ENCODE measurements at places on chromosomes 12 and 14.

DNA sequence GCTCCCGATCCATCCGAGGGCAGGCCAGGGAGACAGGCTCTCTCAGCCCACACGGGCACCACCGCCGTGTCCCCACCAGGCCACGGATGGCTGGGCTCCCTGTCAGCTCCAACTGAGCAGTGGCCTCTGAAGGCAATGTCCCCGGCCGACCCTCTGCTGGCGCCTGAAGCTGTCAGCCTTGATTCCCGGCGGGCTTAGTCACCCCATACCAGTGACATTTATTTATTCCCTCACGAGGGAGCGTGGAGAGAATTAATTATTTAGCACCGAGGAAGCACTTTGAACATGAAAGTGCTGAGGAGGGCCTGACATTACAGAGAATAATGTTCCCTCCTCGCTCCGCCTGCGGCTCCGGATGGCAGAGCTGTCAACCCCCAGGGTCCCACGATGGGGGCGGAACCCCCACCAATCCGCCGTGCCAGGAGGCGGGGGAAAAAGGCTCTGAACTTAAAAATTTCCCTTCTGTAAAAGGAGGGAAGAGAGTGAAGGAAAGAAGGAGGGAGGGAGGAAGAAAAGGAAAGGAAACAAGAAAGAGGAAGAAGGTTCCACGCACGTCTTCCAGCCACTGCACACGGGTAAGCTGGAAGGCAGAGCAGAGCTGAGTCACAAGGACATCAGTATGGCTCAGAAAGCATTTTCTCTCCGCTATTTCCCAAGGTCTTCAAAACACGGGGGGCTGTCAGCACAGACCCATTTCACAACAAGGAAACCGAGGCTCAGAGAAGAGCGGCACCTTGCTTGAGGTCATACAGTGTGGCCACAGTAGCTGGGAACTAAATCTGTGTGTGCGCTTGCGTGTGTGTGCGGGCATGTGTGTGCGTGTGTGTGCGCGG, 108.7 kb upstream of the NCOR2 start:
- peak; percentile 75 for DNase-seq

DNA sequence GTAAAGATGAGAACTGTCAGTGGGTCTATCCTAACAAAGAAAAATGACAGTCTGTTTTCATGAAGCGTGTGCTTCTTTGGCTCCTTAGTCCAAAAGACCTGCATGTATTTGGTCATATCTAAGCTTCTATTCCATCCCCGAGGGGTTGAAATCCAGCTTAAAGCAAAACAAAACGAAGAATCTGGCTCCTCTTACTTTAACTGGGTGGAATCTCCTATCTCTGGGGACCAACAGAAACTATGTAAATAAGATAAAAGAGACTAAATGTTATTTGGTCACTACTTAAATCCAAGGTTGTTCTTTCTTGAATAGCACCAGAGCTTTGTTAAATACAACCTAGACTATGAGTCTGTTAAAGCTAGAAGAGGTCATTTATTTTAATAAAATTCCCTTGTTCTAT, 9.4 kb downstream of the IGF1 start:
- DNase-seq: no peak

DNA sequence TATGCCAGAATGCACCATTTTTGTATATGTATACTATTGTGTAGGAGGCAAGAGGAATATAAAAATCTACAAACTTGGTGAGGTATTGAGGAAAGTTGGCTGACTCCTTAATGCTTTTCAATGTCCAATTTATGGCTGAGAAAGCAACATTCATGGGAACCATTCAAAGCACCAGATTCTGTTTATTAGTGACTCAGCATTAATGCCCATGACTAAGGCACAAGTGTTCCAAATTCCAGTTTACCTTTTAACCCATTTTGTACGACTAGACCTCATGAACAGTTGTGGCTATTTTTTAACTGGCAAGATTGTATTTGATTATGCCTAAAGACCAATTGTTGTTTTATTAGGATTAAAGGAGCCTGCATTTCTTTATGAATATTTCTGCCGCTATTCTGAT, 375.4 kb upstream of the ATP2B1 start:
- no peak for DNase-seq

GRCh38 chr12:91023326-91024004, 18.7 kb upstream of the EPYC start:
- DNase-seq: peak; percentile 29

DNA sequence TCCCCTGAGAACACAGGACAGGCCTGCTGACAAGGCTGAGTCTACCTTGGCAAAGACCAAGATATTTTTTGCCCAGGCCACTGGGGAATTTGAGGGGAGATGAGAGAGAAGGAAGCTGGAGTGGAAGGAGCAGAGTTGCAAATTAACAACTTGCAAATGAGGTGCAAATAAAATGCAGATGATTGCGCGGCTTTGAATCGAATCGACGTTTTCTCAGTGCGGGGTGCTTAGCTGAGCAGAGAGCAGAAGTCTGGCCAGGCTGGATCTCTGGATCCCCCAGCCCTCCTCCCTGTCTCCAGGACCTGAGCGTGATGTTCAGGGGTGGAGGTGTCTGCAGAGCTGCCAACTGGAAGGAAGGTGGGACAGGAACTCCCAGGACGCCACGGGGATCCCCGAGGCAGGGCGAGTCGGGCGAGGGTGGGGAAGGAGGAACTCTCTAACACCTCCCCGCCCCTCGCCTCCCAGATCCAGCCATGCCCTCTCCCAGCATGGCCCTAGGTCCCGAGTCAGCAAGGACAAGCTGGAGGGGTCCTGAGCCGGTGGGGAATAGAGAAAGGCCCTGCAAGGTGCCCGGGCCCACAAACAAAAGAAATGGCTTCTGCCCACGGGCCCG, 527 bp upstream of the CARMIL3 start:
- DNase-seq: no peak

GRCh38 chr12:6364044-6364374, 11.4 kb downstream of the SCNN1A start:
- no peak for DNase-seq

DNA sequence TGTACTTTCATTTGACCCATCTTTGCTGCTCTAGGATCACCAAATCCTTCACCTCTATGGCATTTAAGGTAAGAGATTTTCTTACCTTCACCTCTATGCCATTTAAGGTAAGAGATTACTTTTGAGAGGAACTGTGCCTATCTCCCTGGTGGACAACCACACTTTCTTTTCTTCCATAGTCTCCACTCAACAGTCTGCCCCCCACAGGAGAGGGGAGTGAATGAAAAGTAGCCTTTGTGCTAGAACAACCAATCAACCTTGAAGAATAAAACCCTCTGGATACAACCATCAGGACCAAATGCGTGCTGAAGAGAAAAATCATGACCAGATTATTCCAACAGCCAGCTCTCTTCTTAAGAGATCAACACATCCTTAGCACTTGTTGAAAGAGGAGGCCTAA, 258.6 kb upstream of the TMPO start:
- no peak for DNase-seq

DNA sequence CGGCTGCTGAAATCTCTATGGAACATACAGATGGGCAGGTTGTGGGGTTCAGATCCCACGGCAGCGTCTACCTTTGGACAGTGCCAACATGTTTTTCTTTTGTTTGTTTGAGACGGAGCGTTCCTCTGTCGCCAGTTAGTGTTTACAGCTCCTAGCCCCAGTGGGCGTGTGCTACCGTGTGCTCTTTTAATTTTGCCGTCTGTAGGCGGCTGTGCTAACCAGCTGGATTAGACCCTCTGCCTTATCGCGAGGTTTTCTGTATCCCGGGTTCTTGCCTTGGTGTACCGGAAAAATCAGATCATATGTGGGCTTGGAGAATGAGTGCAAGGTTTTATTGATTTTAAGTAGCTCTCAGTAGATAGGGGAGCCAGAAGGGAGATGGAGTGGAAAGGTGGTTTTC, 9.8 kb upstream of the GALNT6 start:
- no peak for DNase-seq

- DNase-seq: no peak
Observed at GRCh38 chr12:58801986-58802385, 118.3 kb downstream of the LRIG3 start.

DNA sequence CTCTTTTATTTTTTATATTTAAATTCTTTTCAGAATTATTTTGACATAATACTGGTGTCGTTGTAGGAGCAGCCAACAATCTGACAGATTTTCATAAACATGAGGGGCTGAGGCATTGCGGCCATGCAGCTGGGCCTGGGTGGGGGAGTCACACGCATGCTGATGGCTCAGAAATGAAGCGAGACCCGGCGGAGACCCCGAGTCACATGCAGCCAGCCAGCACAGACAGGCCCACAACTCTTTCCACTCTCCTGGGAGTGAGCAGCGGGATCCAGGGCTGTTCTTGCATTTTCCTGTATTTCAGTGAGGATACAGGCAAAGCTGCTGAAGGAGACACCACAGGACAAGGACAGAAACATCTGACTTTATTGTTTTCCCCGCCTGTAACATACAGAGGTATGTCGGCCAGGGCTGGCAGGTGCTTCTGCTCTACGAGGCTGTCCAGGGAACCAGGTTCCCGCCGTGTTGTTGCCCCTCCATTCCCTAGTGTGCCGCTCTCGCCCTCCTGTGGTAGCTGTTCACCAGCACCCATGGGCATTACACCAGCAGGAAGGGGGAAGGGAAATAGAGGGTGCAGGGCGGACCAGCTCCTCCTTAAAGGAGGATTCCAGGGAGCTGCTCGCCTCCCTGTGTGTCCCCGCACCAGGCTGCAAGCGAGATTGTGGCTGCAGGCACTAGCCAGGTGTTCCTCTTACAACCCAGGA, 30.5 kb downstream of the FZD10 start:
- no peak for DNase-seq

GRCh38 chr12:132740652-132741051, 21.0 kb downstream of the ANKLE2 start:
- DNase-seq: no peak

- no peak for DNase-seq
Observed at GRCh38 chr12:82650627-82651337, 35.9 kb upstream of the TMTC2 start.

DNA sequence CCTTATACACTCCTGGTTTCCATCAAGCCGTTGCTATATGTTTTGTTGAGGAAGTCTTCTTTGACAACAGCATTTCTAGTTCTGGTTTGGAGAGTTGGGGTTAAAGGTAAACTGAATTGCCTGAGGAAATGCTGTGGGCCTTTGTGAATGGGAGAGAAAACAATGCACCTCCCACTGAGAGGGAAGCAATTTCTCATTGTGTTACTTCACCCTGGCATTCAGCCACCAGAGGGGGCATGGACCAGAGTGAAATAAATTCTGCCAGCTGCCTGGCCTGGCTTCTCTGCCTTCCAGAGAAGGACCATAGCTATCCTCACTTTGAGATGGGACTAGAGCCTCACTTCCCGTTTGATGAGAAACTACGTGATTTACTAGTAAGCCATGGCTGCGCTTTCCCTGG, 475.3 kb downstream of the EGLN3 start:
- DNase-seq: no peak

DNA sequence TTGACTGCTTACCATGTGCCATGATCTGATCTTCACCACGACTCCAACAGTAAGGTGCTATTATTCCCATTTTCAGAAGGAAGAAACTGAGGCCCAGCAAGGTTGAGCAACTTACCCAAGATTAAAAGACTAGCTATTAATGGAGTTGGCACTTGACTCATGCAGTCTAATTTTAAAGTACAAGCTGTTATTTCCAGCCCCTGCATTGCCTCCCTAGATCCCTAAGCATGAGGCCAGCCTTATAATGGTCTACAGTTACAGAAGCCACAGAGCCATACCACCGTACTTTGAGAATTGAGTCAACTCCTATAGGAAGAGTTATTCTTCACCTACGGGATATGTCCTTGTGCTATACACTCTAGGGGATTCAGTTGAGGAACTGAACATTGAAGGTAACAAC, 66.7 kb upstream of the RBM19 start:
- DNase-seq: no peak

DNA sequence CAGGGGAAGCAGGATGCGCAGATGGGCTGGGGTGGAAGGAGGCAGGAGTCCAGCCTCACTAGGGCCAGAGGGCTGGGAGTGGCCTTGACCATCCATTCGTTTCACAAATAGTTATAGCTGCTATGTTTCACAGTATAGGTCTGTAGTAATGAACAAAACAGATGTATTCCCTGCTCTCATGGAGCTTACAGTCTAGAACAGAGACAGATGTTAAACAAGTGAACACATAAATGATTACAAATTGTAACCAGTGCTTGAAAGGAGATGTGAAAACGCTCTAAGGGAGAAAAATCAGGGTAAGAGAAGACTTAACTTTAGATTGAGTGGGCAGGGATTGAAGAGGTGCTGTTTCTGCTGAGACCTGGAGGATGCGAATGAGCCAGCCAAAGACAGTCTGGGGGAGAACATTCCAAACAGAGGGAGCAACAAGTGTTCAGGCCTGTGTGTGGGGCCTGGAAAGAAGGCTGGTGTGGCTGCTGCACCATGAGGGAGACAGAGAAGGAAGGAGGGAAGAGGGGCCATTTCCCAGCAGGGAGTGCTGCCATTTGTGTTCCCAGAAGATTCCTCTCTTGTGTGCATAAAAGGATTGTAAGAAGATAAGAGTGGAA, 14.6 kb downstream of the CFAP251 start:
- no peak for DNase-seq

- no peak for DNase-seq
Observed at GRCh38 chr14:100864206-100864605, 38.3 kb downstream of the MEG3 start.

Data from AG08396 (cell line).